Stimulated activated CD8-positive, alpha-beta memory T cell treated with anti-CD3 and anti-CD28 coated beads, Interleukin-4, amount 100 ng/mL, for 1 hour (primary cell): ENCODE measurements at places on chromosomes 11 and 22.

- DNase-seq: no peak
These were observed 10.3 kb upstream of the FIBIN start for GRCh38 chr11:26983645-26984044.

- no peak for DNase-seq
These were observed 2.1 kb downstream of the OR5B21 start for GRCh38 chr11:58505849-58506248.

GRCh38 chr11:80028998-80029397 lies 588.2 kb upstream of the TENM4 start:
- no peak for DNase-seq

DNA sequence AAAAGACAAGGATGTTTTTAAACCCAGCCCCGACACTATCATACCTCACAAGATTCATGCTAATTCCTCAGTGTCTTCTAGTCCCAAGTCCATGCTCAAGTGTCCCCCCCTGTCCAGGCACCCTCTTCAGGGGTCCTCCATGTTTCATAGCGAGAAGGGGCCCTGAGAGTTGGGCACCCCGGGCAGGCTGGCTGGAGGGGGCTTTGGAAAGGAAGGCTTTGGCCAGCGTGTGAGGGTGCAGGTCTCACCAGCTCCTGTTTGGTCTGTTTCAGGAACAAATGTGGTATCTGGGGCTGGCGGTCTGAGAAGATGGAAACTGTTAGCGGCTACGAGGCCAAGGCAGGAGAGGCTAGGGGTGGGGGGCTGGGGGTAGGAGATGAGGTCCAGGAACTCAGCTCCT lies 4.5 kb upstream of the SSH3 start:
- no peak for DNase-seq

DNA sequence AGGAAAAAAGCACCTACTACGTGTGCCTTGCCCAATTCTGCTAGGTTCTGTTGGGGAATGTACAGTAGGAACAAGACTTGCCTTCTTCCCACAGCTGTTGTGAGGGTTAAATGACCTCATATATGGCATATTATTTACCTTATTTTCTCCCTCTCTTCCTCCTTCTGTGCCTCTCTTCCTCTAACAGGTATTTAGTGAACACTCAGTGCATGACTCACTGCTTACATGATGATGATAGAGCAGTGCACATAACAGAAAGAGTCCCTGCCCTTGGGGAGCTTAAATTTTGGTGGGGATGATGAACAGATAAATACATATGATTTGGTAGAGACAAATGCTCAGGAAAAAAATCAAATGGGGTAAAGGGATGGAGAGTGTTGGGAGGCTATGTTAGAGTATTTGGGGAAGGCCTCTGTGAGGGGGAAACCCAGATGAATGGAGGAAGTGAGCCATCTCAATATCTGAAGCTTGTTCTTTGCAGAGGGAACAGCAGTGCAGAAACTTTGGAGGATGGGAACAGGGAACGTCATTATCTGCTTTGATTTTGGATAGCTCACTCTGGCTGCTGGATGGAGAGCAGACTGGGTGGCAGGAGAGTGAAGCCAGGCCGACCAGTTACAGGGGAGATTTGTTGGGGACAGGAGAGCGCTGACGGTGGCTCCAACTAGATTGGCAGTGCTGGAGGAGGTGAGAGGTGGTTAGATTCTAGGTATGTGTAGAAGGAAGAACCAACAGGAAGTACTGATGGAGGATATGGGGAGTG lies 95.5 kb upstream of the TENM4 start:
- no peak for DNase-seq

DNA sequence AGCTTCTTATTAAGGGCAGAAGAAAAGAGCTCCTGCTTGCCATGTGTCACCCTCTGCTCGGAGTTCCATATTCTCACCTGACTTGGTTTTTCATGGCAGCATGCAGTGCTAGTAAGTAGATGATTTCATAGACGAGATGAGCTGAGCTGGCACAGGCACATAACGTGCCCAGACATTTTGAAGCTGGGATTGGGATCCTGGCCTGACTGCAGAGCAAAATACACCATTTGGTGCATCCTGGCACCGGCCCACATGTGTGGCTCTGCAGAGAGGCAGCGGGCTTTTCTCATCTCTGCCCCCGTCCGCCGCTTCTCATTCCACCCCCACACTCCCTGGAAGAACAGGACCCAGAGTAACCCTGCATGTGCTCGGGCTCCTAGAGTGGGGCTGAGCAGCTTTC lies 24.8 kb downstream of the FAM118A start:
- no peak for DNase-seq

- DNase-seq: no peak
These were observed 80.4 kb upstream of the KCNQ1OT1 start for GRCh38 chr11:2779981-2780849.

DNA sequence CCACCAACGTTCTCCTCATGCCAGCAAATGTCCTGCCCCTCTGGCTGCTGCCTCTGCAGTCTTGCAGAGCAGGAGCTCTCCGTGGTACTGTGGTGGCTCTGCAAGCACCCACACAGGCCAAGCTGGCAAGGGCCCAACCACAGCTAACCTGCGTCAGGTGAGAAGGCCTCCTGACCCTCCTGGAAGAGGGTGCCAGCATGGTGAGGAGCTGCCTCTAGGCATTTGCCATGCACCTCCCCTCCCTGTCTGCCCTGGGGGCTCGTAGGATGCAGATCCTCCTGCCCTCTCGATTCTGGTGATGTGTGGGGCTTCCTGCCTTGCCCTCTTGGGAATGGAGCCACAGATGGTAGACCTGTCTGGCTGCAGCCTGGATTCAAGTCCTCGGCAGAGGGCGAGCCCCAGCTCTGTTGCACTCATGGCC lies 1408.8 kb downstream of the TBC1D22A start:
- no peak for DNase-seq

- no peak for DNase-seq
These were observed 51.1 kb downstream of the MUC6 start for GRCh38 chr11:985406-985805.

DNA sequence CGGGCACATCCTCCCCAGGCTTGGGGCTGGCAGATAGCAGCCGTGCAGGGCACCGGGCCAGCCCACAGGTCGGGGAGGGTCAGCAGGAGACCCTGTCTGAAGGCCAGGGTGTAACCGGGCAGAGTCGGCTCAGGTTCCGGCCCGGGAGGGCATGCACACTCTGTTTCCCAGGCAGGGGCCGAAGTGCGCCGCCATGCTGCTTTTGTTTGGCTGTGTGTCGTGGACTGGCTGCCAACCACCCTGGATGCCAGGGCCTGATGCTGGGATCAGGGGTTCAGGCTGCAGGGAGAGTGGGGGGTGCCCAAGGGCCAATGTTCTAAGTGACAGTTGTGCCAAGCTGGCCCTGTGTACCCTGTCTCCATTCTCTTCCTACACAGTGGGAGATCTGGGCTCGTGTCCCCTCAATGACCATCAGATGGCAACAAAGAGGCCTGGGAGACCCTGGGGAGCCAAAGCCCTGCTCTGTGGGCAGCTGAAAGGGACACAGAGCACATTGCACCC lies 120.9 kb upstream of the B3GAT1 start:
- no peak for DNase-seq

DNA sequence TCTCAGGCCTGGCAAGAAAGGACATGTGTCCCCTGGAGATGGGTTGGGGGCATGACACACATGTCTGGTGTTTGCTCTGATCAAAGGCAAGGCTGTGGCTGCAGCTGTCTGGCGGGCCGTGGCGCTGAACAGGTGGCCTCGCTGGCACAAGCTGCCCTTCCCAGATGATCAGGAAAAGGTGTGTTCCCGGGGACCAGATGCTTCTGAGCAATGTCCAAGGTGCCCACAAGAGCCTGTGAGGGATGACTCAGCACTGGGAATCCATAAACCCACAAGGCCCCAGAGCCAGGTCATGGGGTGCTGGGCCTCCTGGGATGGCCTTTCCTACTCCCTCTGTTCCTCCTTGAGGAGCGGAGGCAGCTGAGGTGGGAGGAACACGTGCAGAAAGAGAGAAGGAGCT lies 9.7 kb upstream of the LRP5 start:
- DNase-seq: no peak

GRCh38 chr22:22201185-22201929 lies 43.2 kb upstream of the VPREB1 start:
- DNase-seq: peak; percentile 8

DNA sequence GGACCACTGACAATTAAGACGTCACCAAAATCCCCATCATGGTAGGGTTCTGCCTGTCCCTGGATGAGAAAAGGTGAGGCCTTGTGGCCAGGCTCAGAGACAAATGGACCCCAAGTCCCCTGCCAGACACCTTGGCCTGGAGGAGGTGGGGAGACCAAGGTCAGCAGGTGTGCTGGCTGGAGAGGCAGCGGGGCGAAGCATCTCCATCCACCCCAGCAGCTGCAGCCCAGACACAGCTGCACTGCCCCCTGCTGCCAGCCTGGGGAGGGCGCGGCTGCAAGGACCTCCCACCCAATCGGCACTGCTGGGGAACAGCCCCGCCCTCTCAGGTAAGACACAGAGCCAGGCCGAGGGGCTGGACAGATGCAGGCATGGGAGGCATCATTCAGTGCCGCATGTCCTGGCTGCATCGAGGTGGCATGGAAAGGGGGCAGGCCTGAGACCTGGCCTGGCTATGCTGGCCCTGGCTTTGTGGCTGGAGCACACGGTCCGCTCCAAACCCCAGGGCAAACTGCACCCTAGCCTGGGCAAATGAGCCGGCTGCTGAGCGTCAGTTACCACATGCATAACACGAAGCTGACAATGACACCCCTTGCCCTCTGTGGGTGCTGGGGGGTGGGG lies 12.2 kb upstream of the MFNG start:
- peak; percentile 52 for DNase-seq

- no peak for DNase-seq
These were observed 680.9 kb upstream of the ANO5 start for GRCh38 chr11:21511835-21512440.

GRCh38 chr22:32106930-32107329 lies 52.2 kb downstream of the C22orf42 start:
- DNase-seq: no peak

- DNase-seq: no peak
These were observed 81.4 kb downstream of the TSPAN18 start for GRCh38 chr11:44808053-44808753.

DNA sequence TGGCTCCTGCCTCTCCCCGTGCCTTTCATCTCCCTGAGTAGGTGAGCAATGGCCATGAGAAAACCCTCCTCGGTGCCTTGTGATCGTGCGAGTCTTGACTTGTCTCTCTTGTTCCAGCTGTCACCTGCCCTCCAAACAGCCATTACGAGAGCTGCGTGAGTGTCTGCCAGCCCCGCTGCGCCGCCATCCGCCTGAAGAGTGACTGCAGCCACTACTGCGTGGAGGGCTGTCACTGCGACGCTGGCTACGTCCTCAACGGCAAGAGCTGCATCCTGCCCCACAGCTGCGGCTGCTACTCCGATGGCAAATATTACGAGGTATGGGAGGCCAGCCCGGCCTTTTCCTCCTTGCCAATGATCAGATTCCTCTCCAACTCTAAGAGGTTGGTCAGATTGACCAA lies 51.7 kb downstream of the TECTA start:
- DNase-seq: no peak

- DNase-seq: no peak
These were observed 22.9 kb downstream of the RPL3 start for GRCh38 chr22:39296535-39296934.

DNA sequence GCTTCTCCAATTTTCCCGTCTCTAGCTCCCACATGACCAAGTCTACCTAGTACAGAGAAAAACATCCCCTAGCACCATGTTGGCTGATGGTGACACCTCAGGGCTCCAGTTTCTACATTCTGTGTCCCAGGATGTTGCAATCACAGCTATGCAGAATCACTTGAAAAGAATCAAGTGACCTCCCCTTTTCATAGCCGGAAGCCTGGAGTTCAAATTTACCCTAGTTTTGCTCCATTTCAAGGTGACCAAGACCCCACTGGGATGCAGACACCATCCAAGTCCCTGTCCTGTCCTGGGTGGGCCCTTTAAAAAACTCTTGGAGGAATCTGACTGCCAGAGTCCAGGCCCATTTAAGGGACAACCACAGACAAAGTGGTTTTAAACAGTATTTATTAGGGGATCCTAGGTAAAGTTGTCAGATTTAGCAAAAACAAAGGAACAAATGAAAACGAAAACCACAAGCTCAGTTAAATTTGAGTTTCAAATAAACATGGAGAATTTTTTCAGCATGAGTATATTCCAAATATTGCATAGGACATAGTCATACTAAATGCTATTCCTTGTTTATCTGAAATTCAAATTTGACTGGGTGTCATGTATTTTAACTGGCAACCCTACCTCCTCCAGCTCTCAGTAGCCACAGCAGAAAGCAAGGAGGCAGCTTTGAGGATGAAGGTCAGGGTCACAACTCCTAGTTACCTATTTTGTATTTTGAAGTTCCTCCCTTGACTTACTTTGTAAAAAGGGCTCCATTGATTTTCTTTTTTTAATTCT lies 52.4 kb downstream of the MIAT start:
- no peak for DNase-seq

- no peak for DNase-seq
These were observed 15.9 kb downstream of the PTDSS2 start for GRCh38 chr11:465896-466530.

GRCh38 chr11:61121192-61121831 lies 19.0 kb downstream of the CD5 start:
- no peak for DNase-seq

GRCh38 chr22:24166811-24167210 lies 14.5 kb upstream of the SUSD2 start:
- DNase-seq: no peak

DNA sequence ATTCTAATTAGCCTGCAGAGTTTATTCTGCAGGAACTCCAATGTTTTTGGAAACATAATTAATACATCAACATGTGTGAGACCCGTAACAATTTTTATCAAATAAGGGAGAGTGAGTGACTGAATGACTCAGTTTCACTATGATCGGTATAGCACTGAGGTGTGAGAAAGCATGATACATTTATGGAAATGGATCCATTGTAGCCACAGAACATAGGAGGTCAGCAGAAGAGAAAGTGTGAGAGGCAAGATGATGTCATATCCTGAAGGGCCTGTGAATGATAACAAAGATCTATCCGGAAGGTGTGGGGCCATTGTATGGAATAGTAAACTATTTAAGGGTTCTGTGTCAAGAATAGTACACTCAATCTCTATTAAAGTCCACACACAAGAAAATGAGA lies 1406.1 kb upstream of the TENM4 start:
- no peak for DNase-seq

- no peak for DNase-seq
These were observed 204 bp downstream of the FADS2 start for GRCh38 chr11:61828379-61828628.

DNA sequence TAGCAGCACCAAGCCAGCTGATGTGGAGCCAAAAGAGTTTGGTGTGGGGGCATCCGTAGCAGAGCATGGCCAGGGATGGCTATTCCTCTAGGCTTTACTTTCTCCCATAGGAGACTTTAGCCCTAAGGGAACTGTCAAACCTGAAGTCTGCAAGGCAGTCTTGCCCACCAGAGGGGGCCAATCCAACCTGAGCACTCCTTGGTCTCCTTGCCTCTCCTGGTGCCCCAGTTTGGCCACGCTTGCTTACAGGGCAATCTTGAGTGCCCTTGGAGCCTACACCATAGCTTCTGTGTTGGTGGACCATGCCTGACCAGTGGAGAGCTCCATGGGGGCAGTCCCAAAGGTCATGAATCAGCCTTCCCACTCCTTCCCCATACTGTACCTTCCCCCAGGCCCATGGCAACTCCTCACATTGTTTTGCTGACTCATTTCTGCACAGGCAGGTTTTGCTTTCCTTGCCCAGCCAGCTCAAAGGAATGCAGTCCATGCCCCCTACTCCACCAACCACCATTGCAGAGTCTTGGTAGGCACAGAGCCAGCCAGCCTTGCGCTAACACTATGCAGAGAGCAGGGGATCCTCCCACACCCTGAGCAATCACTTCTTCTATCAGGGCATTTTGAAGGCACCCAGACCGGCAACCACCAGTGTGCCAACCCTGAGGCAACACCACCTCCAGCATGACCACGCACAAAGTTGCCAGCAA lies 1421.2 kb upstream of the RAG2 start:
- DNase-seq: no peak
